ENCODE measurements at places on chromosomes 4 and X. TPM values are rescaled to one million over a fixed set of nuclear protein-coding genes. Genes with fewer than 3 reads are reported as not detected.

TLR1 gene
- 1.2 TPM for polyA plus RNA-seq

TCEAL6 gene
- not detected for polyA plus RNA-seq

ZNF674 gene
- 0.86 TPM for polyA plus RNA-seq

GAB1 gene
- polyA plus RNA-seq = 7.8 TPM

REELD1 gene
- 0.16 TPM for polyA plus RNA-seq

GAGE12E gene
- not detected for polyA plus RNA-seq

NAP1L2 gene
- 1.4 TPM for polyA plus RNA-seq

CT45A2 gene
- polyA plus RNA-seq = not detected

GRK4 gene
- polyA plus RNA-seq = 1.7 TPM

SPANXA1 gene
- polyA plus RNA-seq = not detected

MAGEC3 gene
- polyA plus RNA-seq = not detected

USP26 gene
- polyA plus RNA-seq = not detected

LUZP4 gene
- polyA plus RNA-seq = not detected

TRAPPC11 gene
- 13.7 TPM for polyA plus RNA-seq

MAGEA4 gene
- polyA plus RNA-seq = not detected

PHOX2B gene
- not detected for polyA plus RNA-seq

CPXCR1 gene
- polyA plus RNA-seq = not detected

VCX gene
- 0.05 TPM for polyA plus RNA-seq

SASH3 gene
- polyA plus RNA-seq = 2.8 TPM

STARD8 gene
- polyA plus RNA-seq = 0.75 TPM

SUPT20HL1 gene
- polyA plus RNA-seq = not detected

MAGEA1 gene
- polyA plus RNA-seq = not detected

ASMT gene
- polyA plus RNA-seq = 0.26 TPM

SLC10A3 gene
- polyA plus RNA-seq = 24.7 TPM

ARL9 gene
- polyA plus RNA-seq = 0.34 TPM

SCD5 gene
- polyA plus RNA-seq = 2.9 TPM

GAGE12H gene
- polyA plus RNA-seq = not detected

GJB1 gene
- 0.16 TPM for polyA plus RNA-seq

TKTL2 gene
- not detected for polyA plus RNA-seq

ARAF gene
- 20.9 TPM for polyA plus RNA-seq

FGF5 gene
- polyA plus RNA-seq = 0.01 TPM

NKX1-1 gene
- not detected for polyA plus RNA-seq

CXCL1 gene
- polyA plus RNA-seq = 4.7 TPM

ZMAT1 gene
- polyA plus RNA-seq = 1.6 TPM

ARHGAP36 gene
- not detected for polyA plus RNA-seq

RNF128 gene
- polyA plus RNA-seq = 2.6 TPM

GATA1 gene
- polyA plus RNA-seq = 0.09 TPM

ATP5ME gene
- polyA plus RNA-seq = 539 TPM

SPINK2 gene
- polyA plus RNA-seq = 0.32 TPM

FAT1 gene
- polyA plus RNA-seq = 21.0 TPM

EPHA5 gene
- polyA plus RNA-seq = under 0.01 TPM

TCP11X2 gene
- not detected for polyA plus RNA-seq

EDA2R gene
- 0.34 TPM for polyA plus RNA-seq

MAOB gene
- 1.6 TPM for polyA plus RNA-seq

DDX53 gene
- not detected for polyA plus RNA-seq

NSUN7 gene
- 2.5 TPM for polyA plus RNA-seq

RTL5 gene
- polyA plus RNA-seq = 0.92 TPM

SSX2B gene
- not detected for polyA plus RNA-seq

CXCR3 gene
- 0.69 TPM for polyA plus RNA-seq

ETDB gene
- polyA plus RNA-seq = not detected

TIMP1 gene
- 52.6 TPM for polyA plus RNA-seq

EMCN gene
- 3.3 TPM for polyA plus RNA-seq

SUPT20HL2 gene
- polyA plus RNA-seq = not detected

TCEAL9 gene
- 39.4 TPM for polyA plus RNA-seq

SEPTIN11 gene
- 9.5 TPM for polyA plus RNA-seq

CPZ gene
- 7.2 TPM for polyA plus RNA-seq

NEXMIF gene
- polyA plus RNA-seq = 0.14 TPM

HNRNPDL gene
- 163 TPM for polyA plus RNA-seq
